ENCODE measurements at places on chromosomes 4 and X.

- DNase-seq, result no peak
Measured at GRCh38 chr4:101701551-101701950, 89.0 kb upstream of the BANK1 start.

DNA sequence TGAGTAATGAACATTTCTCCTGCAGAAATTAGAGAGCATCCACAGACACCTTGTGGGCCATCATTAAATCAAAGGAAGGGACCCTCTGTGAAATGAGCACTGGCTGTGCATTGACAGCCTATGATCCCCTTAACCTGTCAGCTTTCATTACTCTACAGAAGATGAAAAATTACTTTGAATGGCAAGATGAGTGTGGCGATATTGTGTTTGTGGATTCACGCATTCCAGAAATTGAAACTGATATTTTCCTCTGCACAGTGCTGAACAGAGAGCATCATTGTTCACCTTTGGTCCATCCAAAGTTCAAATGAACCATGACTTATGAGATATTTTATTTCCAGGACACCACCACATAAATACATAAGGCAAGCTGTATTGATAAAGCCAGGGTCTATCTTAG is 374.8 kb upstream of the ANXA10 start:
- DNase-seq, result no peak

DNA sequence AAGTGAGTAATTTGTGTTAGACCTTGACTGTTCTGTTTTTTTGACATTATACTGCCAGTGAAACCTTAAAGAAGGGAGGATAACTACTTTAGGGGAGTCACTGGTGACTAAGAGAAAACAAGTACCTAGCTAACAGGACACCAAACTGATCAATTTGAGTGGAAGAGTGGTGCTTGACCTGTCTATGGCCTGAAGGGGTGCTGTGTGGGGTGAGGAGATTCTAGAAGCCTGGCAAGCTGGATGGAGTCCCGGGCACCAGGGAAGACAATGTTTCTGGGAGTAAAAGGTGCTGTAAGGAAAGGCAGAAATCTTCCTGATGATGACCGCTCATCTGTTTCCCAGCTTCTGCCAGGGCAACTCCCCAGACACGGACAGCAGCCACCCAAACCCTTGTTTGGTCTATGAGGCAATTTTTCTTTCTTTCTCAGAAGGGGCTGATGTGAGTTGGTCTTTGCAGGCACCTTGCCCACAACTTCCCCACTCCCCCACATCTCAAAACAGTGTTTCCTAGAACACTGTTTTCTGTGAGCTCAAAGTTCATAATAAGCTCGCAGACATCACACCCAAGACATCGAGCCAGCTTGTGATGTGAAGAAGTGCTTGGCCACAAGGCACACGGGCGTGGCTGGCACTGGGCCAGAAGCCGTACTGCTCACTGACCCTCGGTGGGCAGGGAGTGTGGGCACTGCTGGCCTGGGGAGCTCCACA is 4.6 kb downstream of the TXK start:
- DNase-seq, result peak; percentile 67

DNA sequence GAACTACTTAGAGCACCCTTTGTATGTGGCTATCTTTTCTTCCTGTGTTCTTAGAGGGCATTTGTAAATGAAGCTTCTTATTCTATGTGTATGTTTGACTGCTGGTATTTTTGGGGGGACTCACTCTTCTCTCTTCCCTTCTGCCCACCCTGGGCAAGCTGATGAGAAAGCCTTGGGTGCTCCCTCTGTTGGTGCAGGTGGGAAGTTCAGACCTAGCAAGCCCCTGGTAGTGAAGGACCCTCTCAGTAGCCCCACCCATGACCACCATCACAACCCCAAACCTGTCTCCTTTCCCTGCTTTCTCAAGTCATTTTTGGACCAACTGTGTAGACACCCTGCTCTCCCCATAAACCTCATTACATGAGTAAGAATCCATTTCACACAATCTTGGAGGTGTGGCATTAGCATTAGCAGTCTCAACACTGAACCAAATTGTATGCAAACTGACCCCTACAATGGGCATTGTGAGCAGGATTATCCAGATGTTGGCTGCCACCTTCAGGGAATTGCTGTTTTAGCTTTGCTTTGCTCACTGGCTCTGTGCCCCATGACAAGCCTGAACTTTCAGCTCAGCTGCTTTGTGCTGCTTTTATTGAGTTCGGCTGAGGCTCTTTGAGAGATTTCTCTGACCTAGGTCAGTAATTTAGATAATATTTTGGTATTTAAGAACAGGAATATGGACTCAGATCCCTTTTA is 27.9 kb downstream of the TRIM61 start:
- DNase-seq, result no peak

- no peak for DNase-seq
Measured at GRCh38 chr4:26020083-26020668, 106.2 kb downstream of the SMIM20 start.

GRCh38 chrX:85993539-85994197 is 53.7 kb downstream of the CHM start:
- DNase-seq, result no peak

GRCh38 chrX:136251041-136251991 is at the start of gene MAP7D3:
MAP7D3 (minus strand) TSS chrX:136251400; CDS start chrX:136251358, 42 bp downstream.
- DNase-seq, result peak; percentile 78

DNA sequence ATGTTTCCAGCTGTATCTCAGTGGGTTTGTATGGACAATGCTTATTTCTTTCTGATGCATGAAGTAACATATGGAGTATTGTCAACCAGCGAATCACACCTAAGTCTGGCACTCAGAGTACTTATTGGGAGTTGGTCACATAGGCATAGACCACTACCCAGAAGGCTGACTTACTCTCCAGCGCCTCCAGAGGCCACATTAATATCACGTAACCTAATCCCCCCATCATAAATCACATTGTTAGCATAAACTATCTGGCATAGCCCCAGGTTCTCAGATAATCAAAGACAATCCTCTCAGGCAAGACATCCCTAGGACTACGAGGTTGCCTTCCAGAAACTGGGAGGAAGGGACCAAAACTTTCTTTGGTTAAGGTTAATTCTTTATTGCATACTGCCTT is 560.5 kb upstream of the PABPC4L start:
- no peak for DNase-seq

DNA sequence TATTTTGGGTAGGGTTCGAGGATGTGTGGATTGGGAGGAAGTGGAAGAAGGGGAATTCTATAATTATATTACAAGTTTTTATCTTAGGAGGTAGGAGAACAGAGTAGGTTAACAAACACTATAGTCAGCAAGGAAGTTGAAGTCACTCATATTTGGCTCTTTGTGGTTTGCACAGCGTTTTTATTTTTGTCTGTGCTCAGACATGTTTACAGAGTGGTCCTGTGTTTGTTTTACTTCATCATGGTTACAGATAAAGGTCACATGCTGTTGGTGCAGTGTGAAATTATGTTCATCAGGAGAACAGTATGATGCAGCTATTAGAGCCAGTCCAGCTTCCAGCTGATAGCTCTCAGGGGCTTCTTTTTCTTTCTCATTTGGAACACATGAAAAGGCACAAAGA is 299.9 kb upstream of the SFRP2 start:
- no peak for DNase-seq

All from activated T-cell treated with anti-CD3 and anti-CD28 coated beads, Interleukin-2, amount 50 U/mL, for 24 hours (primary cell).